ENCODE measurements at places on chromosomes 4 and X.

DNA sequence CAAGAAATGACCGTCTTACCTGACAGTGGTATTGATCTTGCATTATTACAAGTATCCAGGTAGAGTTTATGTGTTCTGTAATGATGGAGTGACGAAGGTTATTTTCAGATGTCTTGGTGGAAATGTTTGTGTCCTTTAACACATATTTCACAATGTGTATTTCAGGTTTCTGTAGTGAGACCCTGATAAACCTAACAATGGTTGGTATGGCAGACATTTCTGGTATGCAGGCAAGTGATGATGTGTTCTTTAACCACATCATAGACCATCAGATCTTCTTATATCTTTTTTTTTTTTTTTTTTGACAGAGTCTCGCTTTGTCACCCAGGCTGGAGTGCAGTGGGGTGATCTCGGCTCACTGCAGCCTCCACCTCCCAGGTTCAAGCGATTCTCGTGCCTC lies 14.6 kb upstream of the ATXN3L start:
- no peak for DNase-seq

DNA sequence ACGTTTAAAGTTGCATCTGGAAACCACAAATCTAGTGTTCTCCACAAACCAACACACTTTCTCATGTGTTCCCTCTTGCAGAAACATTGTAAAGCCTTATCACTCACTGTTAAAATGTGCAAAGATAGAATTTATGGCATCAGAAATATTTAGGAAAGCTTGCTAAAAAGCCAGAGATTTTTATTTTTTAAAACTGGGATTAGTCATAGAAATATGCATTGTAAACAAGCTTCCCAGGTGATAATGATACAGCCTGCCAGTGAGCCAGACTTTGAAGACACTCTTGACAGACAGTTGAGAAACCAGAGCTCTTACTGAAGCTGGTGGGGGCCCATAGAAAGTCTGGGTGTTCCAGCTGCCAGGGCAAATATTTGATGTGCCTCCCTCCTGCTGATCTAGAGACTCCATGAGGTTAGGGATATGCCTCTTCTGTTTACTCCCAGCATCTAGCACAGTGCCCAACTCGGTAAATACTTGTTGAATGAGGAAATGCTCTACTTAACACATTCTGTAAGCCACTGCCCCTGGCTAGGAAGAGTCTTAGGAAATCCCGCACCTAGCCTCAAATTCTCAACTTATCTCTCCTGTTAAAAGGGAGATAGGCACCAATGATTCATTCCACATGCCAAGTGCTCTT lies 179.0 kb upstream of the RASGEF1B start:
- no peak for DNase-seq

GRCh38 chr4:56475917-56476316 lies 8.5 kb downstream of the SRP72 start:
- DNase-seq = no peak

GRCh38 chr4:110501826-110502225 lies 25.9 kb downstream of the ENPEP start:
- no peak for DNase-seq

- DNase-seq = no peak
These were observed 49.8 kb downstream of the OSTC start for GRCh38 chr4:108700081-108700757.

- no peak for DNase-seq
These were observed 70.9 kb upstream of the ARHGEF9 start for GRCh38 chrX:63855896-63856295.

DNA sequence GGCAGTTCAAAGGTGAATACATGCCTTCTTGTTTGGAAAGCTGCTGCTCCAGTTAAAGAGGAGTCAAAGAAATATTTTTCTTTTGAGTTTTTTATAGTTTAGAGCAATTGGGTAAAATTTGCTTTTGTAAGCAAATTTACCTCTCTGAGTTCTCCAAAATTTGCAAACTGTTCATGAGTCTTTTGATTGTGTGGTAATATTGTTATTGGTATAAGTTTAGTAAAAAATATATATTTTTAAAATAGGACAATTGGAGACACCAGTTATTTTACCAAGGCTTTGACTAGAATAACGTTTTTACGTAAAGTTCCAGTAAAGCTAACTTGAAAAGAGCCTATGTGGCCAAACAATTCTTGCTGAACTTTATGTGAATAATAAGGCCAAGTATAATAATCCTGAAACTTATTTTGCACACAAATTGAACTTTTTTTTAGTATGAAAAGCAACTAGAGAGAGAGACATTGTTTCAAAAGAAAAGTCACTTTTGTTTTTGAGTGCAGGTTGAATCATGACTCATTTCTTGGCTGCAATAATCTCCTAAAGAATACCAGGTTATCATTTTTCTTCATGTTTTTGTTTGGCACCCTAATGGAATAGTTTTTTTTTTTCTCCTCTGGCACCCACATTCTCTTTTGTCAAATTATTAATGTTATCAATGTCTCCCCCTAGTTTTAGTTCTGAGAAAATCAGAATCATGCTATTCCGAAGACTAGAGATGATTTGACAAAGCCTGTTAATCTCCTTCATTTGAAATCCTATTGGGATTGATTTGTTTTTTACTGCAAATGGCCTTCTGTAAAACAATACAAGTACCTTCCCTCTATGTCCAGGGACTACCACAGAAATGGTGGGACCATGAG lies 57.1 kb downstream of the UGT2B10 start:
- no peak for DNase-seq

DNA sequence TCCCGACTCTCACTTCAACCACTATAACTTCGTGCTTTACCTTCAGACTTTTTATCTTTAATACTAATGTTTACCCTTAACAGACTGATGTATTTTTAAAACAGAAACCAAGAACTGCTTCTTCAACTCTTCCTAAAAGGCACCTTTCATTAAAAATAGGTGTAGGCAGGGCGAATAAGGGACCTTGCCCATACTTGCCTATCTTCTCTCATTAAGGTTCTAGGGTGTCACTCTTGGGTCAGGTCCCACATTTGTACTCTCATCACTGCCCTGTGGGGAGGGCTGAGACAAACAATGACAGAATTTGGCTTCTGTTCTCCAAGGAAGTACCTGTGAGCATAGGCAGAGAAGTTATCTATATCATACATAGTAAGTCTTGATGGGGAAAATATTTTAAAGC lies 69.7 kb downstream of the ANKRD50 start:
- no peak for DNase-seq

- no peak for DNase-seq
These were observed 61.4 kb upstream of the ZCCHC13 start for GRCh38 chrX:74242484-74243138.

DNA sequence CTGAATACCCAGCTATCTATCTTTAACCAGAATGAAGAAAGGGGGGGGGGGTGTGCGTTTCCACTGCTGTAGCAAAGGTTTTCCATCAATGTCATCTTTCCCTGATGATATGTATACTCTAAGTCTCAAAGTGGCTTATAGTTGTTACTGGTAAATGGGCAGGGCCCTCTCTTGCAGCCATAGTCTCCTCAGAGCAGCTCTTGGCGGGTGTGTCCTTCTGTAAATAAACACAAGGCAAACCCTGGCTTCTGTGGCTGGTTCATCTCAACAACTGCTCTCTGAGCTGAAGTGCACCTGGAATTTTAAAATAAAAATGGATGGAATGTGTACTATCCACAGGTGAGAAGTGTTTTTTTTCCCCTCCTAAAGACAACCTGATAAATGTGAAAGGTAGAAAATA lies 57.5 kb upstream of the SCML1 start:
- DNase-seq = peak; percentile 13

DNA sequence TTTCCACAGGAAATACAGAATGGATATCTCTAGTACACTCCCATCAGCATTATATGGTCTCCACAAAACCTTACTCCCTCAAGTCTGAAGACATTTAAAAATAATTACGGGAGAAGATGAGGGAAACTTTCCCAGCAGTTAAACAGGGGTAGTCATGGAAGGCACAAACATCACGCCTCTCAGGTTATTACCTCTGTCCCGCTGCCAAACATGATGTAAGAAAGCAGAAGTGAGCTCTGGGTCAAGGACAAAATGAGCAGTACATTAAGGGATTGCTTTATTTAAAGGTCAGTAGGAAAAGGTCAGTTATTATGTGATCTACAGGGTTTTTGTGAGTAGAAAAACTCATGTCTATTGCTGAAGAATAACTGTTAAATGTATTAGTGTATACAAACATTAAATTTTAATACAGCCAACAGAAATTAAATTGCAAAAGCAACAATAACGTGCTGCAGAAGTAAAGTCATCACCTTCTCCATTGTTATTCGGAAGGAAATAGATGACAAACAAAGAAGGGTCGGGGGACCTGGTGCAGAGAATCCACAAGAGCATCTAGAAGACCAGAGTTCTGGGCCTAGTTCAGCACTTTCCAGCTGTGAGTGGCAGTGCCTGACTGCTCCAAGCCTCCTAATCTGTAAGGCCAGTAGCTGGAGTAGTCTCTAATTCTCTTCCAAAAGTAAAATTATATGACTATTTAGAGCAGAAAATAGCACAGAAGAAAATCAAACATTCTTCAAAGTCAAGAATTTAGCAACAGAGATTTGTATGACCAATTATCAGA lies 171.2 kb downstream of the PPP3CA start:
- DNase-seq = no peak

- peak; percentile 58 for DNase-seq
These were observed 10.5 kb upstream of the MGST2 start for GRCh38 chr4:139655116-139655515.

DNA sequence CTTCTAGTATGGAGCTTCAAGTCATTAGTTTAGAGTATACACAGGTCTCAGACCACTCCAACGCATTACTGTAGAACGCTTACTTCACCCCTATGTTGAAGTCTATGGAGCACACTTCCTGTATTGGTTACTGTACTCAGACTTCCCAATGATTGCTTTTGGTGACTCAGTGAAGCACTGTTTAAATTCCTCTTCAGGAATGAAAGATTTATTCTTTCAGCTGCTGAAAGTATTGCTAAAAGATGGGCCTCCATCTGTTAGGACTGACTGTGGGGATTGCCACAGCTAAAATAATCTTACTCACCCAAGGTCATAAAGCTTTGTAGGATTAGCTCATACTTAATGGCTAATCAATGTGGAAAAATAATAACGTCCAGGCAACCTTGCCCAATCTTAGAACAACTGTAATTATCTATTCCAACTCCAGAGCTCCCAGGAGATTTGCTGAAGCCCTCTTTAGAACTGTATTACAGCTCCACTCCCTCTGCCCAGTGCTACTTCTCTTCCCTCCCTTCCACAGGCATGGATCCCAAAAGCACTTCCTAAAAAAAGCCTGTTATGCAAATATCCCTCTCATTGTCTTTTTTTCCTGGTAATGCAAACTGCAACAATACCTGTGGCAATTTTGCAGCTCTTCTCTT lies 281.9 kb upstream of the HS3ST1 start:
- DNase-seq = peak; percentile 7

DNA sequence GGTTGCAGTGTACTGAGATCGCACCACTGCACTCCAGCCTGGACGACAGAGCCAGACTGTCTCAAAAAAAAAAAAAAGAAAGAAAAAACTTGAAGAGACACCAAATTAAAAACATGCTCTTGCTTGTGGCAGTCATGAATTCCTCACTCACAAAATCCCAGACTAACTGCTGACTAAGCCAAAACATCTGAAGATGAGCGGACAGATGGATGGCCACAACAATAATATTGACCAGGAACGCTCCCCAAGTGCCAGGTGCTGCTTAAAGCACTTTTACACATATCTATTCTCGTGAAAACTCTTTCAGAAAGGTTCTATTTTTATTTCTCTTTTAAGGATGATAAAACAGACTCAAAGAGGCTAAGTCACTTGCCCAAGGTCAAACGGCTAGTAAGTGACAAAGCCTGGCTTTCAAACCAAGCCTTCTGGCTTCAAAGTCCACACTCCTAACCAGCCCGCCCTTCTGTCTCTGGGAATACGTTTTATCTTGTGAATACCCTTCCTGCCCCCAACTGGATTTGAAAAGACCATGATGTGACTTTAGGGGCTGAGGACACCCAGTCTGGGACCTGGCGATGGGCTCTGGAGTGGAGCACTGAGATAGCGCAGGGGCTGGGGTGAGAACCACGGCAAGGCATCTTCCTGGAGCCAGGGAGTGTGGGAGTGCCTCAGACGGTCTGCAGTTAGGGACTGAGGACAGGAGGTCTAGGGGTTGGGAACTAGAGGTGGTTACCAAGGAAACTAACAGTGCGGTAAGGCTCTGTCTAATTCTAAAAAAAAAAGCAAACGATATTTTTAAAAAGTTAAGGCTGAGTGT lies 9.5 kb upstream of the CXCR3 start:
- no peak for DNase-seq

- no peak for DNase-seq
These were observed 94.3 kb downstream of the GPRIN3 start for GRCh38 chr4:89213382-89213701.

GRCh38 chr4:121479808-121480207 lies 99.0 kb upstream of the QRFPR start:
- DNase-seq = no peak

DNA sequence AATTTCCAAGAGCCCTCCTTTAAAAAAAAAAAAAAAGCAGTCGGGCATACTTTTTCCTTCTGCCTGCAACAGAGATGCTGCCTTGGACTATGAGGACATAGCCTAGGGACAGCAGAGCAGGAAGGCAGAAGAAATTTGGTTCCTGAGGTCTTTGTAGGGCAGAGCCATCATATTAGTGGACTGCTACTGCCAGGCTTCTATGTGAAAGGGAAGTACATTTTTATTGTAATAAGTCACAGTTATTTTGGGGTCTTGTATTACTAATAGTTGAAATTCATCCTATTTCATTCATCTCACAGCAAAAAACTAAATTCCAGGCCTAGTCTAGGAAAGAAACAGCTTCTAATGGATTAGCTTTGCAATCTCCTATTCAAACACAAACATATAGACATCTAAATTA lies 211.2 kb downstream of the NSUN7 start:
- no peak for DNase-seq

Data from NCI-H526 (cell line).